ENCODE measurements at places on chromosomes 7 and 10. TPM values are rescaled to one million over a fixed set of nuclear protein-coding genes. Genes with fewer than 3 reads are reported as not detected.

The ANKRD1 gene
- total RNA-seq, result not detected

The PLXNA4 gene
- 0.11 TPM for total RNA-seq

GRCh38 chr7:55548295-55548731 lies 24.0 kb downstream of the VOPP1 start:
- DNase-seq, result no peak

DNA sequence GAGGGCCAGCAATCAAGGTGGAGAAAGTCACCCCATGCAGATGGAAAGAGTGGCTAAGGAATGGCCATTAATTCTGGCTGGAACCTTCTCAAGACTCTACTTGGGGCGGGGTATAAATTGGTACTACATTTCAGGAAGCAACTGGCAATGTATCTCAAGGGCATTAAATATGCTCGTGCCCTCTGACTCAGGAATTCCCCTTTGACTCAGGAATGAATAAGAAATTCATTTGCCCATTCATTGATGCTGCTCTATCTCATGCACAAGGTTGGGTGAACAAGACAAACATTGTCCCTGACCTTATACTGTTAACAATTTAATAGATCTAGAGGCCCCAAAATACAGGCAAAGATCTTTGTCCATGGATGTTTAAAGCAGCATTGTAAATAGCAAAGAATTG lies 188.1 kb downstream of the MYOF start:
- DNase-seq, result no peak

- DNase-seq, result no peak
Observed at GRCh38 chr10:129472696-129473555, 5.9 kb downstream of the MGMT start.
